ENCODE measurements at places on chromosomes 16 and 17. TPM values are rescaled to one million over a fixed set of nuclear protein-coding genes. Genes with fewer than 3 reads are reported as not detected.

GRCh38 chr16:73049511-73049910, 1.6 kb upstream of the ZFHX3 start:
- no peak overlapping the region for H3K4me3 ChIP-seq
- H3K27me3 ChIP-seq, result peaks cover 3% of the 10 kb centered on the region
- H3K27ac ChIP-seq, result no peak overlapping the region
- no peaks in the 10 kb centered on the region for H3K36me3 ChIP-seq
- no peak for DNase-seq

CDH1 gene
- 0.38 TPM for total RNA-seq

DNA sequence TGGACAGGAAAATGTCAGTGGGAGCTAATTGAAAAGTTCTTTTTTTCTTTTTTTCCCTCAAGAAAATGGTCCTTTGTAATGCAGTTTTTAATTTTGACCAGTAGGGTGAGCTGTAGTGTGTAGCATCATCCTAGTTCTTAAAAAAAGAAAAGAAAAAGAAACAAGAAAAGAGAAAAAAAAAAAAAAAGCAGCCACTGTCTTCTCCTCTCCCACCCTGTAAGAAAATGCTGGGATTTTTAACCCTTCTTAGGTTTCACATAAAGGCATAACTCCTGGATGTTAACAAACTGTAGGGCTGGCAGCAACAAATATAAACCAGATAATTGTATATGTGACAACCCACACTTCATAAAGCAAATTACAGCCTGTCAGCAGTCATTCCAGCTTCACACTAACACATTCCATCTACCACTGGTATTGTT, 78.1 kb downstream of the SKAP1 start:
- no peak for DNase-seq
- no peaks in the 10 kb centered on the region for H3K27me3 ChIP-seq
- no peak overlapping the region for H3K4me3 ChIP-seq

DNA sequence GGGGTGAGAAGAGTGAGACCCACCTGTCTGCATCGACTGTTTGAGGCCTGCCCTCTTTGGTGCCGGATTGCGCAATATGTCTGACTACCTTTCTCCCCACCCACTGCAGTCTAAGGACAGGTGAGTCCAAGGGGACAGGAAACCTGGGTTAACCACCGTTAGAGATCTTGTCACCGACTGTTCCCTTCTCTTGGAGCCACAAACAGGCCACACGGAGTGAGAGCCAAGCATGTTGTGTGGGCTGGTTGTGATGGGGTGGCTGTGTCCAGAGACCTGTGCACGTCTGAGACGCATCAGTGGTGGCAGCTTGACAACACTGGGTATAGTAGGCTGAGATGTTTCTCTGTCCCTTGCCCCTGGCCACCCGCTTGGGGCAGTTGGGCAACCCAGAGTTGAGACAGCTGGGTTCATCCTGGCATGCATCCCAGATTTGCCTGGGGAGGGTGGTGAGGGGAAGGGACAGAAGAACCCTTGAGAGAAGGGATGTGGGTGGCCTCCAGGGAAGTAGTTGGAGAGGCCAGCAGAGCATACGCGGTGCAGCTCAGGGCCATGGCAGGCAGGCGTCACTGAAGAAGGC, 21.4 kb downstream of the MPRIP start:
- H3K27me3 ChIP-seq, result no peaks in the 10 kb centered on the region
- H3K4me3 ChIP-seq, result no peak overlapping the region
- peaks cover 11% of the 10 kb centered on the region for H3K36me3 ChIP-seq
- no peak overlapping the region for H3K27ac ChIP-seq
- peaks cover 23% of the 10 kb centered on the region for H3K4me1 ChIP-seq

- peak; percentile 76 for DNase-seq
- peaks cover 41% of the 10 kb centered on the region for H3K27me3 ChIP-seq
- peak overlapping the region; percentile 25 for H3K27ac ChIP-seq
- H3K36me3 ChIP-seq, result no peaks in the 10 kb centered on the region
- peak overlapping the region; percentile 61 for H3K4me3 ChIP-seq
These were observed 5.0 kb upstream of the SPATA20 start for GRCh38 chr17:50541716-50542688.

GRCh38 chr17:27386206-27387075, 69.8 kb upstream of the KSR1 start:
- no peak overlapping the region for H3K27ac ChIP-seq
- DNase-seq, result no peak
- no peaks in the 10 kb centered on the region for H3K4me1 ChIP-seq
- H3K36me3 ChIP-seq, result no peaks in the 10 kb centered on the region
- H3K27me3 ChIP-seq, result peaks cover 4% of the 10 kb centered on the region

DNA sequence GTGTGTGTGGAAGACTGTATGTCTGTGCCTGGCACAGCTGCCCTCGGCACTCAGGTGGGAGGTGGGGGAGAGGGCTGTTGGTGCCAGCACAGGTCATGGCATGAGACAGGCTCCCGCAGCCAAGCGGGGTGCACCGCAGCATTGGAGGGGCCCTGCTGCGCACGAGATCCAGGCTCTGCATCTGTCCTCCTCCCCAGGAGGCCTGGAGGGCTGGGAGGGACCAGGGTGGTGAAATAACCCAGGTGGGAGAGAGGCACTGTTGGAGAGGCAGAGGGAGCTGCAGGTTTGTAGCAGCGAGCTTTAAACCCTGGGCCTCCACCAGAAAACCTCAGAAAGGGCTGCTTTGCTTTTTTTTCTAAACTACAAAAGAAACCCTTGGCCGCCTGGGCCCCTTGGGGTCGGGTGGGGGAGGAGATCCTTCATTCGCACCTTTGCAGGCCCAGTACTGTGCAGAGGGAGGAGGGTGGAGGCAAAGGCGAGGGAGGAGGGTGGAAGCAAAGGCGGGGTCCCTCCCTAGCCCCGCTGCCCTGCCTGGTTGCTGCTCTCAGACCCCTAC, 241.7 kb downstream of the SEC14L1 start:
- H3K27ac ChIP-seq, result peak overlapping the region; percentile 43
- no peaks in the 10 kb centered on the region for H3K27me3 ChIP-seq
- peak overlapping the region; percentile 49 for H3K4me3 ChIP-seq
- peaks cover 65% of the 10 kb centered on the region for H3K4me1 ChIP-seq
- peak; percentile 47 for DNase-seq

MYH11 gene
- 0.93 TPM for total RNA-seq

HSD17B1 gene
- total RNA-seq, result 1.3 TPM

GLTPD2 gene
- not detected for total RNA-seq

MYO18A gene
- total RNA-seq, result 119 TPM
